ENCODE measurements at places on chromosomes 13 and 19.

DNA sequence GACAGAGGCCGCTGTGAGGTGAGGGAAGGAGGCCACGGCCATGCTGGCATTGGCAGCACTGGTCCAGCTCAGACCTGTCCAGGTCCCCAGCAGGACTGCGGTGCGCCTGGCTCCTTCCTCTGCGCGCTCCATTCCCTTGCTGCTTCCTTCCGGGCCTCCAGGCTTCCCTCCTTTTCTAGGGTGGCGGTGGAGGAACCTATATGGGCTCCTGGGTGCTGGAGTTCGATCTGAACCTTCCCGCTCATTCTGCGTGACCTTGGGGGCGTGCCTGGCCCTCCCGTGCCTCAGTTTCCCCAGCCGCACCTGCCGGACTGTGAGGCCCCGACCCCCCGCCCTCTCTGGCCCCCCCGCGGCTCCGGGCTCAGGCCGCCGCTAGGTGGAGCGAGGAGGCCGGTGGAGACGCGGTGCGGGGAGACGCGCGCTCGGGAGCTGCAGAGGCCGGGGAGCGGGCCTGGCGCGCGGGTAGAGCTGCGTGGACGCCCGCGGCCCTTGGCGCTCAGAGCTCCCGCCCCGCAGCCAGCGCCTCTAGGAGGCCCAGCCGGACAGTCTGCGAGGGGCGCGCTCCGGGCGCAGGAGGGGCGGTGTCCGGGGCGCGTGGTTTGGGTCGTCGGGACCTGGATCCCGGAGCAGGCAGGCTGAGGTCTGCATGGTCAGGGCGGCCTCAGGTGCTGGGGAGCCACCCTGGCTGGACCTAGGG is 29.9 kb downstream of the EFNA2 start:
- peak; percentile 37 for DNase-seq

DNA sequence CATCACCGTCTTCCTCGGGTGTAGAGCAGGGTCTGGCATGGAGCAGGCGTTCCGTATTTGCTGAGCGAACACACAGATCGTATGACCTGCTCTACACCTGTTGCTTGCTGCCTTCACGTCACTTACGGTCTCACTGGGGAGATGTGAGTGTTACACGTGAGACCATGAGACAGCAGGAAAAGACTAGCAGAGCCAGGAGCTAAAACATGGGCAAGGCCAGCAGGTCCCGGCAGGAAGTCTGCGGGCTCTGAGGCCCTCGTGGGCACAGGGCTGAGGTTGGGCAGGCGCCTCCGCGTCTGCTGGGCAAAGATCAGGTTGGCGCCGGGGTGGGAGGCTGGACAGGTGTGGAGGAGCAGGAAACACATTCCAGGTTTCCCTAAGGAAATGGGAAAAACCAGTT is 19.7 kb upstream of the GTF3A start:
- no peak for DNase-seq

DNA sequence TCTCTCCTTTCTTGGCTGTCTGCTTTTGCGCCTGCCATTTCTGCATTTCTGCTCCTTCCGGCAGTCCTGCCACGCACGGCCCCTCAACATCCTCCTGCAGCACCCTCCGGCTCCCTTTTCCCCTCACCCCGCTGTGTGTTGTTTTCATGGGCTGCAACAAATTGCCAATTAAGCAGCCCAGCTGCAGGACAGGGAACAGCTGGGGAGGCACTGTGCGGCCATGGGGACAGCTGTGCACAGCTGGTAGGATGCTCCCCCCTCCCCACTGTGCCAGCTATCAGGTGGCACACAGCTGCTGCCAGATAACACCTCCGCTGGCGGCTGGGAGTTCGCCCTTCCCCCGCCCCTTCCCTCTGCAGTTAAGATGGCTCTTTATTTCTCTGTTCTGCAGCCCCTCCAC is 25.4 kb downstream of the LYL1 start:
- DNase-seq: no peak

GRCh38 chr13:46963904-46964303 is 67.1 kb upstream of the HTR2A start:
- no peak for DNase-seq
